NCI-H2171 treated with DMSO at 0.1 percent for 48 hours (cell line): ENCODE measurements at places on chromosomes 13 and 19.

DNA sequence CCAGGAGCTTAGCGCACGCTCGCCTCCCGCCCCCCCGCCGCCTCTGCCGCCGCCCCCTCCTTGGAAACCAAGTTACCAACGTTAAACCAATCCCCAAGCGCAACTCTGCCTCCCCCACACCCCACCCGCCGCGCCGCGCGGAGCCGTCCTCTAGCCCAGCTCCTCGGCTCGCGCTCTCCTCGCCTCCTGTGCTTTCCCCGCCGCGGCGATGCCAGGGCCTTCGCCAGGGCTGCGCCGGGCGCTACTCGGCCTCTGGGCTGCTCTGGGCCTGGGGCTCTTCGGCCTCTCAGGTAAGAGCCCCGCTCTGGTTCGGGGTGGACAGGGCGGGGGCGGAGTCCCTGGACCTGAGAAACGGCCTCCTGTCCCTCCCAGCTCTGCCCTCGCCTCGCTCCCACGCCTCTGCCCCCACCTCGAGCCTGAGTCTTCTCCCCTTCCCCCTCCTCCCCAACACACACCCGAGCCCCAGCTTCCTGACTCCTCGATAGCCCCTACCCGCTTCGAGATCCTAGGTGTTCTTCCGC lies at the start of gene ICAM5:
Gene ICAM5 (plus strand): TSS at position 117 of the 521 bp plus-strand sequence. CDS start 92 bp downstream, at position 209.
- no peak for DNase-seq

- DNase-seq, result no peak
Observed at GRCh38 chr19:48915757-48916156, 15.6 kb downstream of the NUCB1 start.

DNA sequence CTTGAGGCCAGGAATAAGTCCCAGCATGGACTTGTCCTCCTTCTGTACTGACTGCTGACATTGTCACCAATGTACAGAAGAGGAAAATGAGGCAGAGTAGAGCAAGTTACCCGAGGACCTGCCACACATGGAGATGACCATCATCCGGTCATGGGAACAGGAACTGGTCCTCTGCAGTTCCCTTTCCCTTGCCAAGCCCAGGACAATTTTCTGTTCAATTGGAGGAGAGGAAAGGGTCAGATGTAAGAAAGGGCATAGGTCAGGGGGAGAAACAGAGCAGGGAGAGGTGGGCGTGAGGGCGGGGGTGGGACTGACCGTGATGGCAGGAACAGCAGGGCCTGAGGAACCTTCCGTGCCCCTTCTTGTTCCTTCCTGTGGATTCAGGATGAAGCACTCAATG lies 18.6 kb downstream of the PHLDB3 start:
- DNase-seq, result no peak

- DNase-seq, result no peak
Observed at GRCh38 chr13:45594764-45595163, 20.8 kb downstream of the ERICH6B start.

- DNase-seq, result peak; percentile 97
Observed at GRCh38 chr19:44356383-44357111, at the start of gene ZNF112. ZNF112 (minus strand) TSS chr19:44356680; CDS start chr19:44340539, 16,141 bp downstream.

GRCh38 chr13:30107121-30107520 lies 200.2 kb downstream of the KATNAL1 start:
- DNase-seq, result no peak
